IgD-negative memory B cell (primary cell): ENCODE measurements at places on chromosomes 2 and 18. TPM values are rescaled to one million over a fixed set of nuclear protein-coding genes. Genes with fewer than 3 reads are reported as not detected.

DGKD gene
- polyA plus RNA-seq: 44.9 TPM

FMNL2 gene
- 0.24 TPM for polyA plus RNA-seq

RNF125 gene
- 11.7 TPM for polyA plus RNA-seq

EFHD1 gene
- 0.73 TPM for polyA plus RNA-seq

TMEM185B gene
- 29.1 TPM for polyA plus RNA-seq

SP140 gene
- 130 TPM for polyA plus RNA-seq

UGT1A8 gene
- polyA plus RNA-seq: not detected

HADHA gene
- 125 TPM for polyA plus RNA-seq

OTOS gene
- polyA plus RNA-seq: not detected

LDLRAD4 gene
- polyA plus RNA-seq: 5.1 TPM

TEKT4 gene
- not detected for polyA plus RNA-seq

DSG2 gene
- polyA plus RNA-seq: not detected

FAP gene
- polyA plus RNA-seq: not detected

ITGB6 gene
- polyA plus RNA-seq: not detected

RUFY4 gene
- polyA plus RNA-seq: 0.25 TPM

CMPK2 gene
- 4.6 TPM for polyA plus RNA-seq

CEP192 gene
- 8.7 TPM for polyA plus RNA-seq

FOXI3 gene
- polyA plus RNA-seq: not detected
